NCI-H187 (cell line): ENCODE measurements at places on chromosomes 4 and X.

DNA sequence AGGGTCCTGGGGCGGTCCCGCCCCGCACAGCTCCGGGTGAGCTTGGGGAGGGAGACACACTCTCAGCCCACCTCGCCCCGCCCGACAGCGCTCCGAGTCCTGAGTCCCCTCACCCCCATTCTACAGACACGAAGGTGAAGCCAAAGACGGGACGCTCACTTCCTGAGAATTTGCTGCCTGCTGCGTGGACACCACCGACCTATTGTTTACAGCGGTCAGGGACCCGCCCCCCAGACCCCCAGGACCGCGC is 796 bp upstream of the ZNF141 start:
- DNase-seq: no peak

GRCh38 chr4:109816082-109816442 is 500 bp downstream of the GAR1 start:
- DNase-seq: no peak

DNA sequence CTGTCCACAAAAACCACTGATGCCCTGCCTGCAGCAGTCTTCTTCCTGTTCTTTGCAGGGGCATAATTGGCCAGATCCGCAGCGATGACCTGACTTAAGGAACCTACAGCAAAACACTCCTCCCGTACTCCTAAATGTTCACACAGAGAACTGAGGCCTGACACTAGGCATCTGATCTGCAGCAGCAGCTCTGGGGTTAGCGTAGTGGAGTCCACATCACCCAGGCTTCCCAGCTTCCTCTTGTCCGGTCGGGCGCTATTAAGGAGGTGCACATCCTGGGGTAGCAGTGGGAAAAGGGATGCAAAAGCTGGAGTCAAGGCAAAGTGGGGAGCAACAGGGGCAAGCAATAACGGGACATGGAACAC is 758 bp downstream of the SCFD2 start:
- DNase-seq: no peak

DNA sequence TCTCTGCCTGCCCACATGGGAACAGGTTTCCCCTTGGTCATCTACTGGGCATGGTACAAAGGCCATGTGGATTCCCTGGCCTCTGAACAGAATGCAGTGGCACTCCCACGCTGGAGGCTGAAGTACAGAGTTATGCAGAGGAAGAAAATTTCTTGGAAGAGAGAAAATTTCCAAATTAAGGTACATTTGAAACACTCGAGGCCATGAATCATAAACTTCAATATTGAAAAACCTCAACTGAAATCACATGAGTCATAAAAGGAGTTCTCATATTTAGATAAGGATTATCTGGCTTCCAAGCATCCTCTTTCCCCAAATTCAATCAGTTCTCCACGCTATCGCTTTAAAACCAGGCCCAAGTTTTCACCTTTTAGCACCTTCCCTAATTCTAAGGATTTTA is 28.1 kb upstream of the TXK start:
- no peak for DNase-seq
